ENCODE measurements at places on chromosomes 16 and 17.

- DNase-seq: no peak
Observed at GRCh38 chr17:68289936-68290267, 1.0 kb downstream of the SLC16A6 start.

DNA sequence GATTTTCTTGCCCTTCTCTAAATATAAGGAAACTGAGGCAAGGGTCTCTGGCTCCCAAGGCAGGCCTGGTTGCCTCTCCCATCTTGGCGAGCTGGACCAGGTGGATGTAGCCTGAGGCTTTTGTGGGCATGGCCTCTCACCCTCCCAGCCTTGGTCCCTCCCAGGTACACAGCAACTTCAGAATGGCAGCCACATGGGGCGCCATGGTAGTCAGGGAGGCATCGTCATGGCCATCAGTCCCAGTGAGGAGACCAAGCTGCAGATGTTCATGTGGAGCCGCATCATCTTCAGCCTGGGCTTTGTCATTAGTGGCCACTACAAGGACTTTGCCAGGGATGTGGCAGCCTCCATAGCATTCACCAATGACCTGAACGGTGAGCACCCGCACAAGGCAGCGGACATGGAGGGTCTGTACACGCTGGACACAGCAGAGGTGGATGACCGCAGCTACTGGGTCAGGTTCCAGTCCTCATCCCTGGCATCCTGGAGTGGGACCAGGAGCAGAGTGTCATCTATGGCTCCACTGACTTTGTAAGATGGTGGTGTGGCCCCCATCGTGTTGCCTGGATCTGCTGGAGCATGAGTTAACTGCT lies 165.8 kb upstream of the ZNF267 start:
- no peak for DNase-seq

GRCh38 chr17:42669977-42670788 lies 6.6 kb downstream of the PLEKHH3 start:
- DNase-seq: no peak

DNA sequence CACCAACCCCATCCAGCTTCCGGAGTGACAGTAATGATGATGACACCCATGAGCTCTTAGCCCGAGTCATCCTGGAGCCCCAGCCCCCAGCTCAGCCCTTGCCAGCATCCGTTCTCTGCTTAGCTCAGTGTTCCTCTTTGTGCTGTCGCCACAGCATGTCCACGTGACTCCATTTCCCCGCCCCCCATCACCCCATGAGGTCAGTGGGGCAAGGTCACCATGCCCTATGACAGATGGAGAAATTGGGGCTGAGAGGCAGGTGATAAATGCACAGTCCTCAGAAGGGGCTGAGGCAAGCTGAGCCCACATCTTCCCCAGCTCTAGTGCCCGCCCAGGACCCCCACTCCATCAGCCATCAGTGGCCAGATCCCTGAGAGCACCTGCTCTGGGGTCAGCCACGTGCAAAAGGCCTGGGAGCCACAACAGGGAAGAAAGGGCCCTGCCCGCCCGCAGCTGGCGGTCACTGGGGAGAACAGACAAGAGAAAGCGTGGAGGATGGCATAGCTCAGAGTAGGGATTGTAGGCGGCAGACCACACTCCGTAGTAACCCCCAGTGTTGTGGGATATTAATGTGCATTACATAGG lies 17.1 kb downstream of the ITGB4 start:
- no peak for DNase-seq

- DNase-seq: no peak
Observed at GRCh38 chr16:87952751-87953150, 1.5 kb downstream of the BANP start.

DNA sequence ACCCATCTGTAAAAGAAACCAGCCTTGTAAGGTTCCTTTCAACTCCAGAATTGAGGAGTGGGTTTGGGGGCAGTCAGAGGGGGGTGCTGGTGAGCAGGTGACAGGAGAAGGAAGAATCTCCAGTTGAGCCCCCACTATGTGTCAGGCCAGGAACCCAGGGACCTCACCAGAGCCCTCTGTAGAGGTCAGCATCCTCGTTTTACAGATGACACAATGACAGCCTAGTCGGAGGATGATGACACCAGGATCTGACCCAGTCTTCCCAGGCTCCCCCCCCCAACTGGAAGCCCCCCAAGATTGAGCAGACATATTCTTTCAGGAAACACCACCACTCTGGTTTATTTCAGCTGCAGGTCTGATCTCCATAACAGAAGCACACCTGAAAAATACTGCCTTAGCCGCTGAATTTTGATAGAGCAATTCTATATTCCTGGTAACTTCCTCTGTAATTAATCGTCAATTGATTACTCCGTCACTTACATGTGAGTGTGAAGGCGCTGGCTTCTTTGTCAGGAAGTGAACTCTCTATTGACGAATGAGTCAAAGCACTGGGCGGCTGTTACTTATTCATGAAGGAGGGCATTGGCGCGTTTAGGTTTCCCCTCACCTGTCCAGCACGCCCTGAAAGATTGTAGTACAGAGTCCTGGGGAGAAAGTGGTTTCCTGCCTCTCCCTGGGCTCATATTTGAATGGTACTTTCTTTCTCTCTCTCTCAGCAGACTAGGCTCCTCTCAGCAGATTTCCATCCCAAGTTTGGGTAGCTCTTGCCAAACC lies 21.2 kb downstream of the SOCS3 start:
- no peak for DNase-seq

- no peak for DNase-seq
Observed at GRCh38 chr16:83797013-83797412, 10.8 kb upstream of the HSBP1 start.

GRCh38 chr17:8056232-8056975 lies 17.5 kb downstream of the ALOX15B start:
- no peak for DNase-seq

DNA sequence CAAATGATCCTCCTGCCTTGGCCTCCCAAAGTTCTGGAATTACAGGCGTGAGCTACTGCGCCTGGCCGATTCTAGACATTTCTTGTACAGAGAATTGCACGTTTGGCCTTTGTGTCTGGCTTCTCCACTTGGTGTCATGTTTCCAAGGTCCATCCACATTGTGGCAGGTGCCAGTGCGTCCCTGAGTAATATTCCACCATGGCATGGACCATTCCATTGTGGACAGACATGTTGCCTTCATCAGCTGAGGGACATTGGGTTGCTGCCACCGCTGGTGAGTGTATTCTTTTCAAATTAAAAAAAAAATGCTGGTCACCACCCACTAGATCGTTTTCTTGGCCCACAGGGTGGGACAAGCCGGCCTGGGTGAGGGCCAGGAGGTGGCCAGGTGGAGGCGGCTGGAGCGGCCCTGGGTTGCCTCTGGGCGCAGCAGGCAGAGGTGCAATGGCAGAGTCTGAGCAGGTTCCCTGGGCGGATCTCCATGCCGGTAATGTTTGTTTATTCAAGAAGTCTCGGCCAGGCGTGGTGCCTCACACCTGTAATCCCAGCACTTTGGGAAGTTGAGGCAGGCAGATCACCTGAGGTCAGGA lies 274.1 kb downstream of the SEC14L1 start:
- DNase-seq: no peak

DNA sequence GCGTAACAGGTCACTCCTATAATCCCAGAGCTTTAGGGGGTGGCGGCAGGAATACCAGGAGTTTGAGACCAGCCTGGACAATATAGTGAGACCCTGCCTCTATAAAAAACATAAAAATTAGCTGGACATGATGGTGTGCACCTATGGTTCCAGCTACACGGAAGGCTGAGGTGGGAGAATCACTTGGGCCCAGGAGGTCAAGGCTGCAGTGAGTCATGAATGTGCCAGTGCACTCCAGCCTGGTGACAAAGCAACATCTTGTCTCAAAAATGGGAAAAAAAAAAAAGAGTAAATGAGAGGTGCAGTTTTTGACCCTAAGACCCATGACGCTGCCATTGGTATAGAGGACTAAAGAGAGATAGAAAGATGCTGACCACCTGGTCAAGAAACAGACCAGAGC lies 16.1 kb downstream of the PARN start:
- no peak for DNase-seq

DNA sequence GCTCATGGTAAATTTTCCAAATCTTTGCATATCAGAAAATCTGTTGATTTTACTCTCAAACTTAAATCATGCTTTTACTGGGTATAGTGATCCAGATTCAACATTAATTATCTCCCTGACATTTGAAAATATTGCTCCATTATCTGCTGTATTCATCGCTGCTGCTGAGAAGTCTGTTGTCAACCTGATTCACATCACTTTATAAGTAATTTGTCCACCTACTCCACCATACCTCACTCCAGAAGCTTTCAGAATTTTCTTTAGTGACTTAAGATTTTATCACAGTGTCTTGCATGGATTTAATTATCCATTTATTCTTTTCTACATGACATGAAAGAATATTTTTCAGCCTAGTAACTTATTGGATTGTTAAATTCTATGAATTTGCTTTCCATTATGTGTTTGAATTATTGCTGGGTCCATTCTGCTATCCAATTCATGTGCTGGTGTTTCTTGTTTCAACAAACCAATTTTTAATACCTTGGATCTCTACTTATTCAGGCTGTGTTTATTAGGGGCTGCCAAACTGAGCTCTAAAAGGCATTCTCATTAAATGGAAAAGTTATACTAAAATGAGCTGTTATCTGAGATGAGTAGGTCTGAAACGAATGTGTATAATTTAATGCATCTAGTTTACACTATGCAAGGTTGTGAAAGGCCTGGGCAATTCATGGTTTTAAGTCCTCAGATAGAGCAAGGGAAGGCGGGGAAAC lies 519.3 kb upstream of the CDH11 start:
- no peak for DNase-seq

DNA sequence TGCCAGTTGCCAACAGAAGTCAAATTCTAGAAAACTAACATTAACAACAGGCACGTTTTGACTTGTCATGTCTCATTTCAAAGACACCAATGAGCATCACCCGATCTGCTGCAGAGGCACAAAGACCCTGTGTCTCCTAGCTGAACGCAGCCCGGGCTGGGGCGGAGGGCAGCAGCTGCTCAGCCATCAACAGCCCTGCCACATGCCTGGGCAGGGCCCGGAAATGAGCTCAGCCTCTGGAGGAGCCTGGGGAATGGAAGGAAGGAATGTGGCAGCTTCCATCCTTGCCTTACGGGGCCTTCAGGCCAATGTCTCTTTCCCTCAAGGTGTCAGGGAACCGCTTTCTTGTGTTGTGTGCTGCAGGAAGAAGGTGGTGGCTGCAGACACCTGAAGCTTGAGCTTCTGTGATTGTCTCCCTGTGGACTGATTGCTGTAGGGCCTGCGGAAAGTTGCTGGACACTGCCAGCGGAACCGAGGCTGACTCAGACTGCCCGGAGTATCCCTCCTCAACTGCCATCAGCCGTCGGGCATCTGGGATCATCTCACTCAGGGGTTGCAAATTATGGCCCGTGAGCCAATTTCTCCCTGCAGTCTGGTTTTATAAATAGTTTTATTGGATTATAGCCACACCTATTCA lies 7.3 kb downstream of the CDH13 start:
- peak; percentile 78 for DNase-seq
